ENCODE measurements at places on chromosomes 4 and X.

DNA sequence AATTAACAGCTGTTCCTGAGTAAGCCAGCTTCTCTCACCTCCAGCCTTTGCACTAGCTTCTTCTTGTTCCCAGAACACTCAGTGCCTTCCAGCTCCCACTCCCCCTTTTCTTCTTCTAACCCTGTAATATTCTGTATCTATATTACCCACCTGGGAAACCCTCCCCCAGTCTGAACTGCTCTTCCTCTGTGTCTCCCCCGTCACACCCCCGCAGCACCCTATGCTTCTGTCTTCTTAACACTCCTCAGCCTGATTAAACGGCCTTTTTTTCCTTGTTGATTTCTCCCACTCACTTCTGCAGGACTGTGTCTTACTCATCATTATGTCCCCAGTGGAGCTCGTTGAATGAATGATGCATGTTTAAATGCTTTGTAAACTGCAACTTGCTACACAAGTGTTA is 9.0 kb upstream of the LONRF3 start:
- no peak for DNase-seq

GRCh38 chr4:101321481-101322042 is 25.8 kb downstream of the PPP3CA start:
- DNase-seq = no peak

DNA sequence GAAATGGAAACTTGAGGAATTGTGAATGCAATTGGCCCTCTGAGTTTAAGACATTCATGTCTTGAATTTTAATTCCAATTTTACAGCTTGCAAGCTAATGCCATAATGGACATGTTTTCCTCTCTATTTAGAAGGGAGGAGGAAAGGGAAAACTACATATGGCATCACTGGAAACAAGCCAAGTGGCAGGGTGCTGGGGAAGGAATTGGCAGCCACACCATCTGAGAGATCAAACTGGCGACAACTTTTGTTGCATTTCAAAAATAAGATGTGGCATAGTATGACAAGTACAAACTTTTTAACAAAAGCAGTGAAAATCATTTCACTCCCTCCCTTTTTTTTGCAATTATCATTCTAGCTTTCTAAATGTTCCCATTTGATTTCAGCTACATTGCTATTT is 615.6 kb downstream of the CENPC start:
- no peak for DNase-seq

DNA sequence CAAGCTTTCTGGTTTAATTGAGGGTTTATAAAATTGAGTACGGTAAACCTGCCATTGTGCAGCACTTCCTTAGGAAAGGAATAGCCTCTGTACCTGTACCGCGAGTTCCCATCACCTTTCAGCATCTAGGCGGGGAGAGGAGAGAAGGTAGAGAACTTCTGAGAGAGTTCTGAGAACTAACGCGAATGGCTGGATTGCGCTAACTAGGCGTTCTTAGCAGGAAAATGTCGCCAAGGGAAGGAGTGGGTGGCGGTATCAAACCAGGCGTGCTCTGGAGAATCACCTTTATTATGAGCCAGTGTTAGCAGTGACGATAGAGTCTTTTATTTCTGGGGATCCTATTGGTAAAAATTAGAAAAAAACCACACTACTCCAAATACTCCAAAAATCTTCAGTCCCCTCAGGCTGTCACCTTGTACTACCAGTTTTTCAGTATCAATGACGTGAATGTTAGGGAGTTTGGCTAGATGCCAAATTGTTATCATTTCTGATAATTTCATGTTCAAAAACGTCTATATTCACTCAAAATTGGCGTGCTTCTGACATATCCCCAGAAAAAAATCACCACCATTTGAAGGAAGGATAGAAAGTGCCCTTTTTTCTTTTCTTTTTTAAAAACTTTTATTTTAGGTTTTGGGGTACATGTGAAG is 1.4 kb downstream of the UGT8 start:
- no peak for DNase-seq

DNA sequence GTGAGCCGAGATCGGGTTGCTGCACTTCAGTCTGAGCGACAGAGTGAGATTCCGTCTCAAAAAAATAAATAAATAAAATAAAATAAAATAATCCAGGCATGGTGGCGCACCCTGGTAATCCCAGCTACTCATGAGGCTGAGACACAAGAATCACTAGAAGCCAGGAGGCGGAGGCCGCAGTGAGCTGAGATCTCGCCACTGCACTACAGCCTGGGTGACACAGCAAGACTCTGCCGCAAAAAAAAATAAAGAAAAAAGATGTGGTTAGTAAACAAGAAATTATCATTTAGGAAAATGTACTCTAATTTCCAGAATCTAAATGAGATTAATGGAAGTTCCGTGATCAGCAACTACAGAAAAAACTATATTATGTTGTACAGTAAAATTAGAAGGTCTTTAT is 14.5 kb upstream of the LRBA start:
- DNase-seq = no peak

- DNase-seq = no peak
Observed at GRCh38 chrX:24684048-24684447, 9.7 kb upstream of the POLA1 start.

DNA sequence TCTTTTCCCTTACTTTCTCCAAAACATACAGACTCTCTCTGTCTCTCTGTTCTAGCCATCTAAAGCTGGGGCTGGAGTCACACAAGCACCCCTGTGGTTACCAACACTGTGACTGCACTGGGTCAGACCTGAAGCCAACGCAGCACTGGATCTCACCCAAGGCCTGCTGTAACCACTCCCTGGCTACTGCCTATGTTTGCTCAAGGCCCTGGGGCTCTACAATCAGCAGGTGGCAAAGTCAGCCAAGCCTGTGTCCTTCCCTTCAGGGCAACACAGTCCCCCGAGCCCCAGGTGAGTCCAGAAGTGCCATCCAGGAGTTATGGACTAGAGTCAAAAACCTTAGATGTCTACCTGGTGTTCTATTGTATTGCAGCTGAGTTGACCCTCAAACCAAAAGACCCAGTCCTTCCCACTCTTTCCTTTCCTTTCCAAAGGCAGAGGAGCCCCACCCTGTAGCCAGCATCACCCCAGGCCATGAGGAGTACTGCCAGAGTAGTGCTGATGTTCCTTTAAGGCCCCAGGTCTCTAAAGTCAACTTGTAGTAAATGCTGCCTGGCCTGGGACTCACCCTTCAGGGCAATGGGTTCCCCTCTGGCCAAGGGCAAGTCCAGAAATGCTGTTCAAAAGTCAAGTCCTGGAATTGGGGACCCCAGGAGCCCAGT is 58.8 kb upstream of the RAP2C start:
- DNase-seq = no peak

GRCh38 chrX:74280759-74281158 is 23.2 kb upstream of the ZCCHC13 start:
- no peak for DNase-seq

DNA sequence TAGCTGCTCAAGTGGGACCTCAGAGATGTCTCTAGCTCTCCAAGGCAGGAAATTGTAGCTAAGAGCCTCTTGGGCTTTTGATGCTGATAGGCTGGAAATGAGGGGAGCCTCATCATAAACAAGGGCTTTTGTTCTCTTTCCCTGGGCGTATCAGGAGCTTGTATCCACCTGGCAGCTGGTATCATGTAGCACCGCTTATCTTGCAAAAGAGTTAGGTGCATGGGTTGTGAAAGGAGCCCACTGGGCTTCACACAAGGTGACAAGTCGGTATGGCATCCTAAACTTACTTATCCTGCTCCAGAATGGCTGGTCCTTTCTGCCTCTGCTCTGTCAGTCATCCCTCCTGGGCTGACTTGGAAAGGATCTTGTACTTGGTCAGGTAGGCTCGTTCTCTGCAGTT is 565.8 kb downstream of the GRXCR1 start:
- no peak for DNase-seq

GRCh38 chrX:41043674-41044345 is 41.4 kb upstream of the USP9X start:
- no peak for DNase-seq
